ENCODE measurements at places on chromosomes 12 and 14.

GRCh38 chr12:42857106-42857505 is 267.6 kb upstream of the PRICKLE1 start:
- DNase-seq: no peak

DNA sequence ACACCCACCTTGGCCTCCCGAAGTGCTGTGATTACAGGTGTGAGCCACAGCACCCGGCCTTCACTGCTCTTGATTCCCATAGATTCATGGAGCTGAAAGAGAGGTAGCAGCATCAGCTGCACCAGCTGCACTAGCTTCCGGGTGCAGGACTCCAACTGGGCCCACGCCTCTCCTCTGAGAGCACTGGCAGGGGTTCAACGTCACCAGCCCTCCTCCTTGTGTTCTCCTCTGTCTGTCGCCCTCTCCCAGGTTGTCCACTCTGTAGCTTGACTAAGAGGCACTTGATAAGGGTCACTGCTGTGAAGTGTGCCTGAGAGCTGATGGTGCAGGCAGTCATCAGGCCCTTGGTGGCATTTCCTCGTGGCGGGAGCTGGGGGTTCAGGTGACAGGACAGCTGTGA is 28.3 kb downstream of the MLXIP start:
- no peak for DNase-seq

- no peak for DNase-seq
Observed at GRCh38 chr12:63752283-63752682, 27.4 kb upstream of the RXYLT1 start.

DNA sequence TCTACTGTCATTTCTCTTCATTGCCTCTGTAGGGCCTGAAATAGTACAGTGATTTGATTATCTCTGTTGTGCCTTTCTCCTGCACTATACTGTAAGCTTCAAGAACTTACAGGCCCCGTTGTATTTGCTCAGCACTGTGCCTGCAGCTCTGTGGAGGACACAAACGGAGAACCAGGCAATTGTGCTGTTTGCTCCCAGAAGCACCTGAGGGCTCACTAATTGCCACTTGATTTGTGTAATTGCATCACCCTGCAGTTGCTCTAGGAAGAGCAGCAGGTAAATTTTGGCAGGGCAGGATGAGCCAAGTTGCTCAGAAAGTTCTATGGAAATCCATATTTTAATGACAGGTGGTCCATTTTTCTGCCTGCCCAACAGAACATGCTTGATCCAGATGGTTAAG is 11.6 kb upstream of the KRT82 start:
- no peak for DNase-seq

DNA sequence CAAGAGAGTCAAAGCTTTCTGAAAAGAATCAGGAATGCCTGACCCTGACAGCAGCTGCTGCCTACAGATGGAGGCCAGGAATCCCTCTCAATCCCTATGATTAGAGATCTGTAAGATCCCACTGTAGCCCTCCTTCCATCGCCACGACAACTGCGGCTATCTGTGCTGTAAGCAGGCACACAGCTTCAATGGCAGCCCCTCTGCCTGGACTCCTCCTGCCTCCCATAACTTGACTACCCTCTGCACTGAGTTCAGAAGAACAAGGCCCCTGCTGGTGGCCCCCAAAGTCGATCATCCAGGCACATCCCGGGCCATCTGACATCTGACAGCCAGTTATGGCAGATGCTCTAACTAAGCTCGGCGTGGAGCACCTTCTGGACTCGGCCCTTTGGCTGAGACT is 2.9 kb downstream of the CLMN start:
- DNase-seq: no peak

DNA sequence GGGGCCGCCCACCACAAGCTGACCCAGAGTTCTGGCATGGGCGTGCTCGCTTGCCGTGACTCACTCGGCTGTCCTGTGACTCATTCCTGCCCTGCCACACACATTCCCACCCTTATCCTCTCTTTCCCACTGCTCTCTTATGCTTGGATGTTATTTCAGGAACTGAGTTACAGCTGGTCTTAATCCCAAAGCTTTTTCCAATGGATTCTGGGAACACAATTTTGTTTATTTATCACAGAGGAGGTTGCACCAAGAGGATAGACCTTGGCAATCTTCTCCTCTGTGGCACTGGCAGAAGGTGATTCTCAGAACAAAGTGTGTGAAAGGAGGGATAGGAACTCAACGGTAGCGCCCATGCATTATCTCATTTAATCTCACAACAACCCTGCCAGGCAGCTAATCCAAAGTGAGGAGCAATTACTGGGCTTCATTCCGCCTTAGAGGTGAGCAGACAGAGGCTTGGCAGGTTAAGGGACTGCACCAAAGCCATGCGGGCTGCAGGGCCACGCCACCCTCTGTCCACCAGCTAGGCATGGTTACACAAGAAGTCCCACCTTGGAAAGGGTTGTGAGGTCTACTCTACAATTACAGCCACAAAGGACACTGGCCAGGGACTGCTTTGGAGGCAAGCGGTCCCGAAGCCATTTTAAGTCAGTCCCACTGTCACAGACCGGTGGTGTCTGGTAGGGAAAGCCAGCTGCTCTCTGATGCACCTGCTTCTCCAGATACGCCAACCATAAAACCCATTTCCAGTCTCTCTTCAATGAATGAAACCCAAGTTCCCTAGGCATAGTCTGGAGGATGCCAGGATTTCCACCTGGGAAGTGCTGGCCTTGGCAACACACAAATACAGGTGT is 32.9 kb downstream of the SYNE3 start:
- DNase-seq: peak; percentile 93

DNA sequence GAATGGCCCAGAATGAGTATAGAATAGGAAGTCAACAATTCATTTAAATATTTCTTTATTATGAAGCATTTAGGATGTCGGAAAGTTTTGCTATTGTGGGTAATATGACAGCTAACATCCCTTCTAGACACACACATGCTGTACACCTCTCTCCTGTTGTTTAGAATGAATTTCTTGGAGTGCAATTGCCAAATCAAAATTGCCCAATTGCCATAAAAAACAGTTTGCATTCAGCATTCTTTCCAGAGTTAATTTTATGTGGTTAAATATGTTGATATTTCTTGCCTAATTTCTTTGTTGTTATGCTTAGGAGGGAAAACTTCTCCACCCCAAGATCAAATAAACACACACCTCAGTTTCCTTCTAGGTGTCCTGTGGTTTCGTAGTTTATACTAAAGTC is 16.9 kb upstream of the SMCO2 start:
- no peak for DNase-seq

DNA sequence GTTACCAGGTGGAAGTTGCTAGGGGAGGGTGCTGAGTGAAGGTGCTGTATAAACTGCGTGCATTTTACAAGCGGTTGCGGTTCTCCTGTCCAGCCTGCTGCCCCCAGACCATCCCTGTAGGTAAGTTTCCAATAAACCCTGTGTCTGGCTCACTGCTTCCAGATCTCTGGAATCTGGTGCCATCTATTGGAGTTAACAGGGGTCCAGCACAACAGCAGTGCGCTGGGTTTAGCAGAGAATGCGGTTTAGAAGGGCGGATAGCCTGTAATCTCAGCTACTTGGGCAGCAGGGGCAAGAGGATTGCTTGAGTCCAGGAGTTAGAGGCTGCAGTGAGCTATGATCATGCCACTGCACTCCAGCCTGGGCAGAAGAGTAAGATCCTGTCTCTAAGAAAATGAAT is 4.9 kb downstream of the AACS start:
- DNase-seq: no peak

DNA sequence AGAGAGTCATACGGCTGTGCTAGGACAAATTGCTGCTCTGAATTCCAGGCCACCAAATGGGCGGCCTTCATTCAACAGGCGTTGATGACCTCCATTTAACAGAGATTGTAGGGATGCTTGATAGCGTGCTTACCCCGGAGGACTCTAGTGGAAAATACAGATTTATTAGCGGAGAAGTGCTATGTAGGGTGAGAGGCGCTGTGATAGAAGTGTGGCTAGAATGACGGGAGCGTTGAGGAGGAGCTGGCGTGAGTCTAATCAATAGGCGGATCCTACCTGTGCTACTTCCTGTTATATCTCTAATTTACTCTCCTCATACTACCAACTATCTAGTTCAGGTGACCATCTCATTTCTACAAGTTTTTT is 668 bp downstream of the MRPS35 start:
- no peak for DNase-seq
